LHCN-M2 (cell line): ENCODE measurements at places on chromosomes 3 and 15. TPM values are rescaled to one million over a fixed set of nuclear protein-coding genes. Genes with fewer than 3 reads are reported as not detected.

- peak; percentile 99 for DNase-seq
Measured at GRCh38 chr15:100721758-100722550, 119.6 kb downstream of the ASB7 start.

DNA sequence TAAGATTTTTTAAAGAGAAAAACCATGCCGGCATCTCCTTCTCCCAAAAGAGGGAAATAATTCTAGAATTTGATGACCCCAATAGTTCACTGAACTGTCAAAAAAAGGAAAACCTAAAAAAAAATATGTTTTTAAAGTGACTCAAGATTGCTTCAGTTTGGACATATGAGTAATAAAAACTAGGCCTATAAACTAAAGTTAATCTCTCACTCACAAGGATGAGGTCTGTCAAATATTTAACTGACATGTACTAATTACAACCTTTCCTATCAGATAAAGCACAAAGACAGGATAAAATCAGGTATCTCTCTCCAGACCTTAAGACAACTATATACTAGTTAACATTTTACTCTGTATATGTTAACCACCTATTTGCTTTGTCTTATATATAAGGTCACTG is 231.9 kb downstream of the NSUN3 start:
- DNase-seq = no peak

GRCh38 chr15:75508840-75509532 is 57.5 kb upstream of the SIN3A start:
- DNase-seq = peak; percentile 48

- no peak for DNase-seq
Measured at GRCh38 chr15:89221543-89221942, at the start of gene RLBP1. Gene RLBP1, minus strand, starts transcription at chr15:89221579. Its CDS starts 2,604 bp downstream, at chr15:89218975.

CDC25A gene
- total RNA-seq = 21.8 and 34.2 TPM in 2 replicates
